Ecto neural progenitor cell (in vitro differentiated cells): ENCODE measurements at places on chromosomes 1 and 21.

DNA sequence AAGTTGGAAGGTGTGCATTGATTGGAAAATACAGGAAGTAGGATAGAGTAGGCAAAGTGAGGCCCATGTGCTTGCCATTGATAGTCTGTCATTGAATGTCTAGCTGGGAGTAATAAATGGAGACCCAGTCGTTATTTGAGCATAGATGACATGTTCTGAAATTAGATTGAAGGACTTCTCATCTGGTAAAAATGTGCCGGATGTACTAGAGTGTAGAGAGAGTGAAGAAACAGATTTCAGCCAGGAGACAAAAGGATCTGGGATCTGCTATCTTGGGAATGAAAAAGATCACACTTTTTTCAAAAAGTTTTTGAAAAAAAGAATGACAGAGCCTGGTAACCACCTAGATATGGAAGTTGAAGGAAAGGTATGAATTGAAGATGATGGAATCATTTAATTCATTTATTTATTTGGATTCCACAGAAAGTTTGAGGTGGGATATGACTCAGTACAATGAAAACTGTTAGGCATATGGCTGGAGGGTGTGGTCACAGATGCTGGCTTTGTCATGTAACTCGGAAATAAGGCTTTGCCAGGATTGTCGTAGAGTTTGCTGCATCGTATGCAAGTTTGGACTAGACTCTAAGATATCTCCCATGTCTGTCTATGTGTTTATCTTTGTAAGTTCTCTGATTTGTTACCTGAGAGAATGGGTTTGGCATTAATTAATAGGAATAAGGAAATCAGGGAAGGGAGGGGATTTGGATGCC lies 137.1 kb downstream of the PBX1 start:
- no peak for DNase-seq

DNA sequence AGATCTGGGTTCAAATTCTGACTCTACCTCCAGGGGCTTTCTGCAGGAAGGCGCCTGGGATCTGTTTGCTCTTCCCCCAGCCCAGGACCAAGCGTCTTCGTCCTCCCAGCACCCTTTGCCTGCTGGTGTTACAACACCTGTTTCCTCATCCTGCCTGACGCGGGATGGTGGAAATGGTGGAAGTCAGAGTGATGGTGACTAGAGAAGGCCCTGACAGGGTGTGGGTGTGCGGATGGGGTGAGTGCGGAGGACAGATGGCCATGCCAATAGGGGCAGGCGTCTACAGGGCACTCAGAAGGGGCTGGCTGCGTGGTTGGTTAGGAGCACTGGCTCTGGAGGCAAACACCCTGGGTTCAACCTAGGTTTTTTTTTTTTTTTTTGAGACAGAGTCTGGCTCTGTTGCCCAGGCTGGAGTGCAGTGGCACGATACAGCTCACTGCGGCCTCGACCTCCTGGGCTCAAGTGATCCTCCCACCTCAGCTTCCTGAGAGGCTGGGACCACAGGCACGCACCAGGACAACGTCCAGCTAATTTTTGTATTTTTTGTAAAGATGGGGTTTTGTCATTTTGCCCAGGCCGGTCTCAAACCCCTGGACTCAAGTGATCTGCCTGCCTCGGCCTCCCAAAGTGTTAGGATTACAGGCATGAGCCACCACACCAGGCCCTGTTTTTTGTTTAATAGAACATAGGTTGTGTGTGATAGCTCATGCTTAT lies 1.5 kb downstream of the THEMIS2 start:
- DNase-seq = no peak

DNA sequence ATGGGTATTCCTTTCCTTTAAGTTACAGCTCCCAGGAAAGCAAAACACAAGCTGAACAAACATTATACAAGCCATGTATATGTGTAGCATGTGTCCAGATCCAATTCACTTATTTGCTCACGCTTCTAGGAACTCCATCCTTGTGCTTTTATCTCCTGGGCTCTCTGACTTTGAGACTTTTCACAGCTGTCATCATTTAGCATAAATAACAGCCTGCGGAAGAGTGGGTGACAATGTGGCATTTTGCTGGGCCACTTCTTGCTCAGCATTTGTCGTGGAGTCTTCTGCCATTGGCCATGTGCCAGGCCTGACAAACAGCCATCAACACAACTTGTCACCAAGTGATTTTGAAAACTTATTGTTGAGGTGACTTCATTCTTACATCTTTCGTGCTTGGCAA lies 164.3 kb downstream of the KIF26B start:
- DNase-seq = no peak

- DNase-seq = no peak
Measured at GRCh38 chr1:68344208-68344607, 105.5 kb downstream of the RPE65 start.

DNA sequence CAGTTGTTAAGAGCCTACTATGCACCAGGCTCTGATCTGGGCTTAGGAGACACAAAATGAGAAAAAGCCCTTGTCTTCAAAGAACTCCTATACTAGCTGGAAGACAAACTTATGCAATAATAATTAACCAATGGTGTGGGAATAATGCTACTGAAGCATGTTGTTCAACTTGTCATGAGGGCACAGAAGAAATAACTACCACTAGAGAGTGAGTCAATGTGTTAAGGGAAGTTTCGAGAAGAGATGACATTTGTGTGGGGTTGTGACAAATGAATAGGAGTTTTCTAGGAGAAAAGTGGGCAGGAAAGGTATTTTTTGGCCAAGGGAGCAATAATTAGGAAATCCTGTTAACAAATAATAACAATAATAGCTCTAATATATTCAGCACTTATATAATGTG lies 205.0 kb downstream of the PDE4B start:
- no peak for DNase-seq

GRCh38 chr1:78280626-78281025 lies 210.1 kb upstream of the PTGFR start:
- DNase-seq = no peak

GRCh38 chr1:176243746-176244145 lies 36.7 kb upstream of the COP1 start:
- no peak for DNase-seq

DNA sequence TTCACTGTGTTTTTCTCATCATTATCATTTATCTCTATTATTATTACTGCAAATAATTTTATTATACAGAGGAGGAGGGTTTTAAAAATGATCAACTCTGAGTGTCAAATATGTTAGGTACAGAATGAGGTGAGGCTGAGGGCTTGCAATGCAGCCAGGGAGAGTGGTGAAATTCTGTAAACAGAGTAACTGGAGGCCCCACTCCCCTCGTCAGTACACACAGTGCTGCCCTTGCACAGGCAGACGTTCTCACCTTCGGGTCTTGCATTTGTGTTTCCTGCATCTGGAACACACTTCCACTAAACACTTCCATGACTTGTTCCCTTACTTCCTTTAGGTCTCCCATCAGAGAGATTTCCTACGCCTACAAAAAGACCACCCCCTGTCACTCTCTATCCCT lies 24.3 kb upstream of the COA6 start:
- no peak for DNase-seq

DNA sequence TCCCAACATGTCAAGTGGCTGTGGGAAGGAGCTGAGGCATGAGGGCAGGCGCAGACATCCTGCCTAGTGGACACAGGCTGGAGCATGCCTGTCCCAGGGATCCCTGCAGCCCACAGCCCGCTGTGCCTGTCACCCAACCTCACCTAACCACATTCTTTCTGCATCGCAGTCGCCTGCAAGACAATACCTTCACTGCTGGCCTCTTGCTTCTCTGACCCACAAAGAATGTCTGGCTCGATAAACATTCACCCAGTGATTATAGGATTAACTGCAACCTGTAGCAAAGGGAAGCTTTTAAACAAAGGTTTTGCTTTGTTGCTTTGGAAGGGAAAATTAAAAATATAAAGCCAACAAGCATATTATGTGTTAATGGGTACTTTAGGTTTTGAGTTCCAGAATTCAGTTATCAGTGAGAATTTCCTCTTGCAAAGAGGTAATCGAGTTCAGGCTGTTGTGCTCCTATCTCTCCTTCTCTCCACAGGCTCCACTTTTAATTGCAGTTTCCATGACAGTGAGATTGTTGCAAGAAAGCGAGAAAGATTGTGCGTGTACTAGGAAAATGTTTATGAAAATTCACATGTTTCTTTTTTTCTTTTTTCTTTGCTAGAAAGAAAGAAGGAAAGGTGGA lies 40.0 kb upstream of the ZNF648 start:
- peak; percentile 79 for DNase-seq

GRCh38 chr1:94334764-94335163 lies 83.4 kb upstream of the ABCD3 start:
- DNase-seq = no peak

DNA sequence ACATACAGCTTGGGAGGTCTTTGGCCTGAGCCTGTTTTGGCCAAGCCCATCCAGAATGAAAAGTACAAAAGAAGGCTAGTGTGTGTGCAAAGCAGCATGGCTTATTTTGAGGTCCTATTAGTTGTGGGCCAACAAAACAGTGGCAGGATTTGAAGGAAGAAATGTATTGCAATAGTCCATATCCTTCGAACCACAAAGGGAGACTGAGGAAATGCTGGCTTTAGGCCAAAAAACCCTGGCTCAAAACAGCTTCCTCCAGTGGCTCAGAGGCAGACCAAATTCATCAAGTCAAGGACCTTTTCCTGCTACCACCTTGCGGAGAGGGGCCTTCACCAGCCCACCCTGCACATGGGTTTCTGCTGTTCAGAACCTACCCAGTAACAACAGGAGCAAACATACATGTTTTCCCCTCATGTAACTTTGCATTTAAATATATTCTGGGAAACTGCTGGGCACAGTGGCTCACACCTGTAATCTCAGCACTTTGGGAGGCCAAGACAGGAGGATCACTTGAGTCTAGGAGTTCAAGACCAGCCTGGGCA lies 43.3 kb downstream of the VPS26C start:
- no peak for DNase-seq

DNA sequence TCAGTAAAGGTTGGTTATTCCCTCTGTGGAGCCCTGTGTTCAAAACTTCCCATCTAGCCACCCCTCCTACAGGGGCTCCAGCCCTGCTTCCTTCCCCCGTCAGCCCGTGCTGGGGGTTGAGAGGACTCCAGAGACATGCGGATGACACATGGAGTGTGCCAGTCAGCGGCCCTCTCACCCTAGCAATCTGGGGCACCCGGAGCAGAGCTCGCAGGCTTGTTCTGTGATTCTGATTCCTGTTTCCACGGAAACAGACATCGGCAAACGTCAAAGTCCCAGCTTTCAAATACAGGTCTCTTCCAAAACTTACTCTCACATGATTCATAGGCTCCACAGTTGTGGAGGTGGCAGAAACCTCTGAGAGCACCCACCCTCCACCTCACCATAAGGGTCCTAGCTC lies 9.8 kb upstream of the SSBP3 start:
- DNase-seq = no peak

GRCh38 chr1:25725482-25725881 lies 74.5 kb upstream of the SELENON start:
- DNase-seq = no peak

DNA sequence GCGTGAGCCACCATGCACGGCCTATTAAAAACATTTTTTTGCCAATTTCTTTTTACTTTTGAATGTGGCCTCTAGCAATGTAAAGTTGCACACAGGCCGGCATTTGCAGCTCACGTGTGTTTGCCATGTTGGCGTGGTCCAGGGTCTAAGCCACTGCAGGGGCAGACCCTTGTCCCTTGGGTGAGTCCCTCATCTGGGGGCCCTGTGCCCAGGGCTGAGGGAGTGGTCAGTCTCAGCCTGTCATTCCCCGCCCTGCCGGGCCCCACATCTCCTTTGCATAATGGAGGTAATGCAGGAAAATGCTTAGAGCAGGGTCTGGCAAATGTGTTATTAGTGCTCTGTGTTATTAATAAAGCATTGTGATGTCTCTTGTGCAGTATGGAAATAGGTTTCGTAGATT lies 16.9 kb downstream of the AGPAT3 start:
- no peak for DNase-seq

DNA sequence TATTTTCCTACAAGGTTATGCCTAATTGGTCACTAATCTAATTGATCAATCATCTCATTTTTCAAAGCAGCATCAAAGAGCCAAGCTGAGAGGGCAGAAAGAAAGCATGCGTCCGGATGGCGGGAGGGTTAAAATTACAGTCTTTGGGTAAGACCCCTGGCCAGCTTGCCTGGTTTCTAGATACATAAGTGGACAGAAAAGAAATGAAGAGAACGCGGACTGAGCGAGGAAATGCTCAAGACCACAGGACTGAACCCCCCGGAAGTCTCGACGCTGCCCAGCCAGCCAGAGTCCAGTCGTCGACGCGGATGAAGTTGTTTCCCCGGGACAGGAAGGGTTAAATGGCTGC lies 297.2 kb downstream of the OMA1 start:
- no peak for DNase-seq
